Hematopoietic multipotent progenitor cell treated with erythropoietin and hydrocortisone succinate and interleukin-3 and kit ligand, for 4 days (in vitro differentiated cells): ENCODE measurements at places on chromosomes 3 and 15.

DNA sequence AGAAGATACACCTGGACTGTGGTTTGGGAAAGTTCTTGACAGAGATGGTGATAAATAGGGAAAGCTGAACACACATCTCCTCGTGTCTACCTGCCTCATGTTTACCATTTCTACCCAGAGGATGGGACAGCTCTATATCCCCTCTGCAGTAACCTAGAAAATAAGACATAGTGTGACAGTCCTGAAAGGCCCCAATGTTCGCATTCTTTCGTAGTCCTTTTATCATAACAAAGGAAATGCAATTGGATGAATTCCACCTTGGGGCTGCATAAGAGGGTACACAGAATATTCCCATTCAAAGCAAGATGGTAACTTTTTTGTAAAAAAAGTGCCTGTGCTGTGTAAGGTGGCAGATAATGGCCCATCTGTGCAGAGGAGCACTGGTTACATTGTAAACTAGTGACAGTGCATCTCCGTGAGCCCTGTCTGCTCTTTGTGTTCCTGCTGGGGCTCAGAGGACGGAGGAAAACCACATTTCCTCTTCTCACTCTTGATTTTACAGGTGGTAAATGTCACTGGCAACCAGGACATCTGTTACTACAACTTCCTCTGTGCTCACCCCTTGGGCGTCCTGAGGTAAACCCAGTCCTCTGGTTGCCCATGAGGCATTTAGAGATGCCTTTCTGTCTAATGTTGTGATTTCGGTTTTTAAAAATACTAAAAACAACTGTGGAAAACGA is 74.3 kb downstream of the SIDT1 start:
- peak; percentile 75 for DNase-seq

- DNase-seq = no peak
These were observed 150.9 kb downstream of the FBN1 start for GRCh38 chr15:48494631-48495030.

DNA sequence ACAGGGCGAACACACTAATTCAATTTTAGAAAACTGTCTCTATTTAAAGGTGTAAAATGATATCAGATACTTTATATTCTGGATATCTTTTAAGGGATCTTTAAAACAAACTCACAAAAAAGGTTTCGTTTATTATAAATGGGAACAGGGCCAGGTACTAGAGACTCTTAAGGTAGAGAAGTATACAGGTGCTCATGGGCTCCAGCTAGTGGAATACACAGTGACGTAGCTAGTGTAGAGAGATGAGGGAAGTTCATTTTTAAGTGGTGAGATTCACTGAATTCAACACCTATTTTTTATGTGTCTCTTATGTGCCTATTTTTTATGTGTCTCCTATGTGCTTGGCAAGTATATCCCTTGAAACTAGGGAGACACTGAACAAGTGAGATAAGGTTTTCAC is 132.7 kb upstream of the FAM3D start:
- DNase-seq = no peak

DNA sequence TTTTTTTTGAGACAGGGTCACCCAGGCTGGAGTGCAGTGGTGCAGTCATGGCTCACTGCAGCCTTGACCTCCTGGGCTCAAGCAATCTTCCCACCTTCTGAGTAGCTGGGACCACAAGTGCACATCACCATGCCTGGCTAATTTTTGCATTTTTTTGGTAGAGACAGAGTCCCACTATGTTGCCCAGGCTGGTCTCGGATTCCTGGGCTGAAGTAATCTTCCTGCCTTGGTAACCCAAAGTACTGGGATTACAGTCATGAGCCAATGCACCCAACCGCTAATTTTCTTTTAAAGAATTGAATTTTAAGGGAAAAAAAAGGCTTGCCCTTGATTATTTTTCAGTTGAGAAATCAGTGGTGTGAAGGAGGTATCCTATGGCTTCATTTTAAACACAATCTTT is 334.0 kb downstream of the SOX2 start:
- DNase-seq = no peak

GRCh38 chr15:30990036-30990435 is 1.4 kb downstream of the MTMR10 start:
- peak; percentile 57 for DNase-seq

DNA sequence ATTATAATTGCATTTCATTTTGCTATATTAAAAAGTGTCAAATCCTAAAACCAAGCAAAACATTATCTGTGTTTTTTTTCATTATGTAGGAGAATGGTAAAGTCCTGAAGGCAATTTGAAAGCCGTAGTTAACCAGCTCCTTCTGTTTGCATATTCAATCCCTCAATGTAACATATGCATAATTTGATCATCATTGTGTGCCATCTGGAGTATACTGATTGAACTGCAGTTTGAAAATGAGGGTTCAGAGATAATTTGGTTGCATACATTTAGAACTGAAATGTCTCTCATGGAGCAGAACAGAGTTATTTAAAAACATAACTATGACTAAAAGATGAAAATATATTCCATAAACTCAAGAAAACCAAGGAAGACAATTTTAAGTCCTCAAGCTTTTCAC is 518.6 kb downstream of the GBE1 start:
- DNase-seq = peak; percentile 53

DNA sequence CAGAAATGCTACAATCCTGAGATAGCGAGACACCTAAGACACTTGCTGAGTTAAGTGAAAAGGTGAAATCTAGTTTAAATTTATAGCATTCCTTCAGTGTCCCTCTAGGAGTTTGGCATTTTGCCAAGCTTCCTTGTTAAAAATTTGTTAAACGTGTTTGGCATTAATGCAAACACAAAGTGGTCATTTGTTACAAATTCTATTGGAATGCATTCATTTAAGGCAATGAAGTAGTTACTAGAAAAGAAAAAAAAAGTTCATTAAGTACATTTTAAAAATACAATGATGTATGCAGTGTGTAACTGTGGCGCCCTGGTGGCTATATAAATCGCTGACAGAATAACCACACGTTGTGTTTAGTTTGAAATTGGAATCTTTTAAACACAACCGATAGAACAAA is 31.3 kb upstream of the WNT5A start:
- no peak for DNase-seq

DNA sequence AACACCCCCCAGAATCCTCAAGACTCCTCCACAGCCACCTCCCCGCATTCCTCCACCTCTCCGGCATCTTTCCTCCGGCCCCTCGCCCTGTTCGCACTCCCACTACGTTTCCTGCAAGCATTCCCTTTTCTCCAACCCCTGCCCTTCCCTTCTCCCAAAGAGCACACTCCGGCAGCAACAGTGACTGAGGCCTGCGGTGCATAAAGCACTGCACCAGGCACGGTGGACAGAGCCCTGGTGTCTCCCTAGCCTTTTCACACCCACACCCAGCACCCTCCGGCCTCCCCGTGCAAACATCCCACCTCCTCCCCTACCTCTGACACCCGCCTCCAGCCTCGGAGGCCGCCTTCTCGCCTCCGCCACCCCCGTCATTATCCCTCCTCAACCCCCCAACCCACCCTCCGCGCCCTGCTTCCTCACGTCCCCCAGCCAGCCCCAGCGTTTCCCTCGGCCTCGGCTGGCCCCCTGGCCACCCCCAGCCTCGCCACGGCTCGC is 577 bp downstream of the ZNF148 start:
- peak; percentile 60 for DNase-seq

GRCh38 chr15:70049701-70050301 is 47.9 kb downstream of the TLE3 start:
- DNase-seq = no peak

DNA sequence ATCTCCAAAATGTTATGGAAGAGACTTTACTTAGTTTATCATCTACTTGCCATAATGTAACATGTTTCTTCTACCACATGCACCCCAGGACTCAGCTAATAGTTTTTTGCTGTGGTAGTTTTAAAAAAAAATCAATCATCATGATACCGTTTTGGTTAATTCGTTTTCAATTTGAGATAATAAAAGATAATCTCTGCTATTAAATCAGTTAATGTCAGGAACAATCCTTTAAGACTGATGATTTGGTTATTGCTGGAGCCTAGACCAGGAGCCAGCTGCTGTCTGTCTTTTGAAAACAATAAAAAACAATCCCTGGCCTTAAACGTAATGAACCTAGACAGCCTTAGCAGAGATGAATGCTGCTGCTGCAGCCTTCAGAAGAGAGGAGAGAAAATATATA is 403.7 kb downstream of the OXSM start:
- DNase-seq = no peak

DNA sequence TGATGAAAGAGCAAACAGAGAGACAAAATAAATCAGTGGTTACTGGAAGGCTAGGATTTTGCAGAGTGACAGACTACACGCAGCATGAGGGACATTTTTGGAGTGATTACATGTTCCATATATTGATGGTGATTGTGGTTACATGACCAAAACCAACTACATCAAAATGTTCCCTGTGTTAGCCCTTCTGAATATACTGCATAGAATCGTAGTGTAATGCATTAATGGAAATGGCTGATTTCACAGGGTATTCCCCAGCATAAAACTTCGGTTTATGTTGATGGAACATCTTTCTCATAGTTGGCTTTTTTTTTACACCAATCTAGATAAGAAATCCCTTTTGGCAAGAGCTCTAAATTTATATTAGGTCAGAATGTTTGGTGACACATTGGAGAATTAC is 191.3 kb upstream of the CMC1 start:
- no peak for DNase-seq

DNA sequence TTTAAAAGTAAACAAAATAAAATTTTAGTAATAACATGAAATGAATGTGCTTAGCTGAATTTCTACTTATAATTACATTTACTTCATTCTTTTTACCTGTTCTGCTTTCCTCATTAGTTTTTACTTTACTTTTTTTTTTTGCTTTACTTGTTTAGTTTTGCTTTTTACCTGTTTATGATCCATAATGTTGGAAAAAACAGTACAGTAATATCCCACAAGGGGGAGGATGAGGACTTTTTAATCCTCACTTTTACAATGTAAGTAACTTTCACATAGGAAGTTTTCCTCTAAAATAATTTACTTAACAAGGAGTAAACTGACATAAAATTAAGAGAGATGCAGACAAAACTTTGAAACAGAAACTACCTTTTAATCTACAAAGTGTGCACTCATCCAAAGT is 268.7 kb downstream of the TBC1D5 start:
- peak; percentile 15 for DNase-seq

DNA sequence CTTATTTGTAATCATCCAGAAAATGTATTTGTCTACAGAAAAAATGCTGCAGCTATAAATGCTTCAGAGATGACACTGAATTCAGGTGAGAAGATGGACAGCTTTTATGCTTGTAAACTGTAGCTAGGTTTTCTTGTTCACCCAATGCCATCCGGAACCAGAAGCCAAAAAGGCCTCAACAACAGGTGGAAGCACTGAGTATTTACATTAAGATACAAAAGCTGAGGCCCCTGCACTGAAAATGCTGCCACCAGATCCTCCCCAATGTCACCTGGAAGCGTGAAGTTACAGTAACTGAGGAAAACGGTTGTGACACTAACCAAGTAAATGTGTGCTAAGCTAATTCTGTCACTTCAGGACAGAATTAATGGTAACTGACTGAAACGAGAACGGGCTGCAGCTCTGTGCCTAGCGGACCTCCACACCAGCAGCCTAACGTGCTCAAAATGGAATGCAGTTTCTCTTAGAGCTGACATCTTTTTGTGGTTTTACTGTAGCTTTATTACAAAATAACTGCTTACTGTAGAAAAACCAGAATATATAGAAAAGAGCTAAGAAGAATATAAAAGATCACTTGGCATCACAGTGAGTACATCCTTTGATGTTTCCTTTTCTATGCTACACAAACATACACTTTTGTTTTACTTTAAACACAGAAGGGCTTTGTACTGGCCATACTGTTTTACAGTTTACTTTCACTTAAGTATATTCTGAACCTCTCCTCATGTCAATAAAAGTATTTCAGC is 7.6 kb downstream of the CHSY1 start:
- no peak for DNase-seq

- no peak for DNase-seq
These were observed 456.7 kb upstream of the THBS1 start for GRCh38 chr15:39124155-39124552.

DNA sequence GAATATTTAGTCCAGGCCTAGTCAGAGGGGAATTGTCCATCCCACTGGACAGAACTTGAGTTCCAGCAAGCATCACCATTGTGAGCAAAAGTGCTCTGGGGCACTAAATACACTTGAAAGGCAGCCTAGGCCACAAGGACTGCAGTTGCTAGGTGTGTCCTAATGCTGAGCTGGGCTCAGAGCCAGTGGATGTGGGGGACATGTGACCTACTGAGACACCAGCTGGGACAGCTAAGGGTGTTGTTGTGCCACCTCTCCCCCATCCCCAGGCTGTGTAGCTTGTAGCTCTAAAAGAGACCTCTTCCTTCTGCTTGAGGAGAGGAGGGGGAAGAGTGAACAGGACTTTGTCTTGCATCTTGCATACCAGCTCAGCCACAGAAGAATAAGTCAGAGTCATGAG is 120.9 kb downstream of the DTWD1 start:
- DNase-seq = peak; percentile 58

DNA sequence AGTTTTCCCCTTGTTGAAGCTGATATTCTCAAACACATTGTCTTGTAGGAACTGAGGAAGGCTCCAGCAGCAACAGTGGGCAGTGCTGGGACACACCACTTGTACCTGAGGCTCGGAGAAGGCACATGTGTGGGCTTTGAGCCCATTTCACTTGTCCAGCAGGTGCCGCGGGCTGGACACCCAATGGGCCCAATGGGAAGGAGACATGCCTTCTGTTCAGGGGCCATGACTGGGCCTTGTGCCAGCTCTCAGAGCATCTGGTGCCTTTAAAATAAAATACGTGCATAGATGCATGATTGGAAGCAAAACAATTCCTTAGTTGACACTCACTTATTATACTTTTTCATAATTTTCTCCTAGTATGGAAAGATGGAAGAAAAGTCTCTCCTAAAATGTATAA is 334.2 kb downstream of the KLF13 start:
- DNase-seq = no peak

DNA sequence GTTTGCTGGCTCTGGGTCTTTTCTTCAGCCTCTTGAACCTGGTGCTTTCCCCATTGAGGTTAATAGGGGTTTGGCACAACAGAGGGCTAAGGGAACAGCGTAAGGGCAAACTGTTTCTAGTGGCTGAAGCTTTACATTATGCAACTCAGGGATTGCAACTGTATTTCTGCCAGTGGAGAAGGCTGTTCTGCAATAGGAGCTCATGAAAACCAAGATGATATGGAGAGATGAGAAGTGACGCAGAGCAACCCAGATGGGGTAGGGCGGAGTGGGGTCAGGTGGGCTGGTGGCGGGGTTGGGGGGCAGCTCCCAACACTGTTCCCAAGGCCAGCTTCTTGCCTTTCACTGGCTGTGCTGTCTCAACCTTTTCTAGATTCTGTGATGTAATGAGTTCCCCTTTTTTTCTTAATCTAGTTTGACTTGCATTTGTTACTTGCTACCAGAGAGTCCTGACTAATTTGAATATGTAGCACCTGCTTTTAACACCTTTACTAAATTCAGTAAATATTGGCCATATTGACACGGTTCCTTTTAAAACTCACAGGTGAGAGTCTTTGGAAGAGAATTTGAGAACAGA is 7.2 kb downstream of the GXYLT2 start:
- peak; percentile 66 for DNase-seq

DNA sequence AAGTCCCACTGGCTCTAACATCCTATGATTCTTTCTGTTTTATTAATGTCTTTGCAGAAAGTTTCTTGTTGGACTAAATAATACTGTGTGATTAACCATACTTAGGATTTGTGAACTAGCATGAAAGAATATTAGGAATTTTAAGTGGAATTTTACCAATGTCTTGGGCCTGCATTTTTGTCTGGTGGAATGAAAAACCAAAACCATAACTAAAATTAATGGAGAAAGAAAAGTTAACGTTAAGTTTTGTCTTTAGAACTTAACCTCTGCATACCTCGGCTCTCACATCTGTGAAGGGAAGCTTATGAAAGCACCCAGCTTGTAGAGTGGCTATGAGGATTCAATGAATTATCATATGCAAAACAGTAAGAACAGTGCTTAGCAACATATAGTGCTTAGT is 6.5 kb downstream of the FBN1 start:
- no peak for DNase-seq

- peak; percentile 63 for DNase-seq
These were observed 2.6 kb upstream of the WDR6 start for GRCh38 chr3:49004352-49005302.
